ENCODE measurements at places on chromosomes 1 and 21.
A peak's percentile ranks its signal among the peaks of the same experiment; 100 is the strongest.

GRCh38 chr1:7667625-7668218 lies 103.4 kb upstream of the VAMP3 start:
- DNase-seq = peak; percentile 88

DNA sequence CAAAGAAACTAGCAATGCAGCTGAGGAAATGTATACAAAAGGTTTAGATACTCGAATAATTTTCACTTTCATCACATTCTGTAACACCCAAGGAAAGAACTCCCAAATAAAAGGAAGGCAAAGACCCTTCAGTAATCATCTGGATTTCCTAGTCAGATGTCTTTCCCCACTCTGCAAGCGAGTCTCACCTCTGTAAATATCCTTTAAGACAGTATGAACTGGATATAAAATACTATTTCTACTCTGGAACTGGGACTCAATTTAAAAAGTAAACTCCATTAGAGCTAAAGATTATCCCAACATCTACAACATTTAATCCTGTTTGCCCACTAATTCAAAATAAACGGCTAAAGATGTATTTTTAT lies 27.0 kb downstream of the C2CD2 start:
- DNase-seq = no peak

GRCh38 chr21:44944596-44944995 lies 4.8 kb downstream of the SLX9 start:
- DNase-seq = no peak

- no peak for DNase-seq
These were observed 20.5 kb upstream of the ERI3 start for GRCh38 chr1:44375547-44375946.

All from stimulated activated CD4-positive, alpha-beta T cell treated with anti-CD3 and anti-CD28 coated beads, Interleukin-1b, Interleukin-23, amount 100 ng/mL, for 1 hour (primary cell).